ENCODE measurements at places on chromosomes 7 and 10. TPM values are rescaled to one million over a fixed set of nuclear protein-coding genes. Genes with fewer than 3 reads are reported as not detected.

CHCHD1 gene
- 35.0 TPM for total RNA-seq

NOS3 gene
- 0.32 TPM for total RNA-seq

KLF14 gene
- total RNA-seq, result not detected

IKZF5 gene
- total RNA-seq, result 16.1 TPM

ADRA2A gene
- not detected for total RNA-seq

TMEM178B gene
- total RNA-seq, result 0.03 TPM

TNS3 gene
- total RNA-seq, result 2.7 TPM

GFRA1 gene
- total RNA-seq, result 0.05 TPM

POLL gene
- total RNA-seq, result 25.4 TPM

PLXNA4 gene
- 0.03 TPM for total RNA-seq

DNA sequence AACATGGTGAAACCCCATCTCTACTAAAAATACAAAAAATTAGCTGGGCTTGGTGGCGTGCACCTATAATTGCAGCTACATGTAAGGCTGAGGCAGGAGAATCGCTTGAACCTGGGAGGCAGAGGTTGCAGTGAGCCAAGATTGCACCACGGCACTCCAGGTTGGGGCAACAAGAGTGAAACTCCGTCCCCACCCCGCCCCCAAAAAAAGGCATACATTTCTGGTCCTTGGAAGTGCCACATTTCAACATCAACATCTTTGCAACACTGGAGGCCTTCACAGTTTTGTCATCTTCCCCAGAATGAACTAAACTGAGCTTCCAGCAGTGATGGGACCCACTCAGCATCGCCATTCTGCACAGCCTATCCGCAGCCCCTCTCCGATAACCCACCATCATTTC lies 36.6 kb downstream of the FAM53B start:
- no peak for DNase-seq

GRCh38 chr10:97737770-97738265 lies 890 bp downstream of the ZFYVE27 start:
- no peak for DNase-seq

- DNase-seq, result no peak
Measured at GRCh38 chr10:126073606-126074005, 177.2 kb downstream of the FANK1 start.

DNA sequence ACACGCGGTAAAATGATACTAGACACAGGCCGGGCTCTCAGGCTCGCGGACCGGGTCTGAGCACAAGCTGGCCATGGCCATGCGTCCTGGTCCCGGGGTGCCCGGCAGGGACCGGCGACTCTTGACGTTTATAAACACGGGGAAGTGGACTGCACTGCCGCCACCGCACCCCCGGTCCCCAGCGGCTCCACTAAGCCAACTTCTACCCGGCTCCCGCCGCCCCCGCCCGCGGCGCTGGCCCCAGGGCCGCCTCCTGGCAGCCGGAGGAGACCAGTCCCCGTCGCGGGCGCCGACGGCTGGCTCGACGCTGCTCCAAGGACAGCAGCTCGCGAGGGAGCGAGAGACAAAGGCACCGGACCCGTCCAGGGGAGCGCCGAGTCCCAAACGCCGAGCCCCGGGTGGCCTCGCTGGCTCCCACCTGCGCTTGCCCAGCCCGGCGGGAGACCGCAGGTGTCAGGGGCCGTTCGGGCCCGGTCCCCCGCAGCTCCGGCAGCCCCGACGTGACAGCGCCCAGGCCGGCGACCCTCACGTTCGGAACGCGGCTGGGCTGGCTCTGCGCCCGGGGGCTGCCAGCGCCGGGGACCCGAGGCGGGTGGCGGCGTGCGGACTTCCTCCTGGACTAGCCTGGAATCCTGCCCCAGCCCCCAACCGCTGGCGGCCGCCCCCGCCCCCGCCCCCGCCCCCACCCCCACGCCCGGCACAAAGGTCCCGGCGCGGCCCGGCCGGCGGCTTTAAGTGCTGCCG lies 517 bp downstream of the ITGB1 start:
- DNase-seq, result no peak

DNA sequence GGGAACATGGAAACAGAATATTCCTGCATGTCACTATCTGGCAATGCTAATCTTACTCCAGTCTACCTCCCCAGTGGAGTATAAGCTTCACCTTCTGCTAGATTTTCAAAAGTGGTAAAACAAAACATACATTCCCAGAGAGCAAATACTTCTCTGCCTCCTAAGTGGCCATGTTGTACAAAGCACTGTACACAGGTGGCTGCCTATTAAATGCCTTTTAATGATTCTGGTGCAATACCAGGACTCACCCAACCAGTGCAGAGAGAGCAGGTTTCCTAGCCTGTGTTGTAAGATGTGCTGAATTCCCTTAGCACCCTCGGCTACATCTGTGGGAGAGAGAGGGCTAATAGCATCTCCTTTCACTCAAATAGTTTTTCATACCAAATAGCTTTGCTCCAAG lies 684.3 kb upstream of the NRP1 start:
- DNase-seq, result no peak

- no peak for DNase-seq
Measured at GRCh38 chr10:12512332-12513002, 163.1 kb downstream of the CAMK1D start.

GRCh38 chr10:7475046-7475911 lies 64.4 kb upstream of the SFMBT2 start:
- DNase-seq, result no peak

DNA sequence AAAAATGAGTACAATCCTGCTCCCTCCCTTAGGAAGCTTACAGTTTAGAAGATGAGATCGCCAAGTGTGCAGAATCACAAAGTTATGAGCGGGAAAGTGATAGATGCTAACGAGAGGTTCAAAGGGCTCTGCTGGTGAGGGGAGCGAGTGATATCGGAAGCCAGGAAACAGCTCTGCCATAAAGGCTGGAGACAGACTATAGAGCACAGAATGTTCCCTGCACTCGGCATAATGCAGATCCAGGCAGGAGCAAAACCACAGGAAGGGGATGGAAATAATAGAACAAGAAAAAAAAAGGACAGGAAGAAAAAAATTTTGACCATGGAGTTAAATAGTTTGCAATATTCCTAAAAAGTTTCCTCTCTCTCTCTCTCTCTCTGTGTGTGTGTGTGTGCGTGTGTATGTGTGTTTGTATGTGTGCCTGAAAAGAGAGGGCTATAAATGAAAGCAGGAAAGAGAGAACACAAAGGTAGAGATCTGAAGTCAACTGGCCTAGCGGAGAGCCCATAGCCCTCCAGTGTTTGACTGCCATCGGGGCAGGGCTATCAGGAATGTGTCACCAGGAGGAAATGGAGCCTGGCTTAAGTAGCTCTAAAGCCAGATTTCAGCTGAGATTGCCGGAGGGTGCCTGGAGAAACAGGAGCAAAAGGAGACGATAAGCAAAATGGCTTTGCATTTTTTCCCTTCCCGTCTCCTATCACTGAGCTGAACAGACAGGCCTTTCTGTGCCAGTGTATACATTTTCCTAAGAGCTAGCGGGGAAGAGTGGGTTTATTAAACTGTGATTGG lies 175.8 kb upstream of the LYZL1 start:
- no peak for DNase-seq

- no peak for DNase-seq
Measured at GRCh38 chr7:39727231-39728012, 104.0 kb downstream of the RALA start.

- DNase-seq, result no peak
Measured at GRCh38 chr10:44879531-44879899, 31.6 kb upstream of the TMEM72 start.

- DNase-seq, result no peak
Measured at GRCh38 chr10:128964100-128964403, 503.0 kb upstream of the MGMT start.

- DNase-seq, result no peak
Measured at GRCh38 chr7:140475747-140476333, 3.5 kb downstream of the MKRN1 start.

DNA sequence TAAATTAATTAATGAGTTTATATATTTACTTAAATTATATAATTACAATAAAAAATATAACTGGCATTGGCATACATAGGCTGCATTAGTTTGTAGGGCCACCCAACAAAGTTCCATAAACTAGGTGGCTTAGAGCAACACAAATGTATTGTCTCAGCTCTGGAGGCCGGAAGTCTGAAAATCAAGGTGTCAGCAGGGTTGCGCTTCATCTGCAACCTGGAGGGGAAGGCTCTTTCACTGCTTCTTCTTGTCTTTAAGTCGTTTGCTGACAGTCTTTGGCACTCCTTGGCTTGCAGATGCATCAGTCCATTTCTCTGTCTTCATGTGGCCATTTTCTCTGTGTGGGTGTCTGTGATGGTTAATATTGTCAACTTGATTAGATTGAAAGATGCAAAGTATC lies 6.1 kb upstream of the BLVRA start:
- no peak for DNase-seq

- DNase-seq, result no peak
Measured at GRCh38 chr10:93437946-93438612, 44.1 kb downstream of the MYOF start.

- DNase-seq, result no peak
Measured at GRCh38 chr7:23469150-23469960, 936 bp downstream of the IGF2BP3 start.

- no peak for DNase-seq
Measured at GRCh38 chr10:115706488-115707076, 566.4 kb downstream of the GFRA1 start.

DNA sequence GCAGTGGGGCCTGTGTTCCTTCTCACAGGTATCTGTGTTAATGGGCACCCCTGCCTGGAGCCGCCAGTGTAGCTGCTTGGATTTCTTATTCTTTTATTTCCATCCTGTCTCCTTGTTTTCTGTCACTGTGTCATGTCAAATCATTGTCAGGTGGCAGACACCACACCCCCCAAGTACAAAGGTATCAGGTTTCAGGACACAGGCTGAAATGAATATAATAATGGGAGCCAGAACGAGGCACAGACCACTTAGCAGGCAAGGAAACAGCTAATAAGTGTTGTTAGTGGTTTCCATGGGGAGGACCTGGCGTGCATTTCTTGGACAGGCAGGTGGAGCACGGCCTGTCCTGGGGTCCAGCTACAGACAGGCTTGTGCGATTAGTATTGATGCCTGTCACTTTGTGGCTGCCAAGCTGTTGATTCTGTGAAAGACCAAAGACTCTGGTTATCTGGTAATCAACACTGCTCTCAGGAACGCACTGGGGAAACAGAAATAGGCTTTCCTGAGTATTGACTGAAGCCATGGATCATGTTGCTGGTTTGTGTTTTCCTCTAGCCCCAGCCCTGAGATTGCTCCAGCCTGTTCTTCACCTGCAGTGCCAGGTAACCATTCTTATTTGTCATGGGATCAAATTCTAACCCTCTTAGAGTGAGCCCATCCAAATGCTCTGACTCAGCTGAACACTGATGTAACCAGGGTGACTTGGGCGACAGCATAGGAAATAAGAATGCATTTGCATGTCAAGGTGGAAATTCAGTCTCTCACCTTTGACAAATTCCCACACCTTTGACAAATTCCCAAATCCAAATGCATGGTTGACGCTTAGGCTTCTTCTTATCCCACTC lies 1002.0 kb downstream of the LRMDA start:
- no peak for DNase-seq

GRCh38 chr10:132577350-132578003 lies 39.9 kb downstream of the INPP5A start:
- no peak for DNase-seq

DNA sequence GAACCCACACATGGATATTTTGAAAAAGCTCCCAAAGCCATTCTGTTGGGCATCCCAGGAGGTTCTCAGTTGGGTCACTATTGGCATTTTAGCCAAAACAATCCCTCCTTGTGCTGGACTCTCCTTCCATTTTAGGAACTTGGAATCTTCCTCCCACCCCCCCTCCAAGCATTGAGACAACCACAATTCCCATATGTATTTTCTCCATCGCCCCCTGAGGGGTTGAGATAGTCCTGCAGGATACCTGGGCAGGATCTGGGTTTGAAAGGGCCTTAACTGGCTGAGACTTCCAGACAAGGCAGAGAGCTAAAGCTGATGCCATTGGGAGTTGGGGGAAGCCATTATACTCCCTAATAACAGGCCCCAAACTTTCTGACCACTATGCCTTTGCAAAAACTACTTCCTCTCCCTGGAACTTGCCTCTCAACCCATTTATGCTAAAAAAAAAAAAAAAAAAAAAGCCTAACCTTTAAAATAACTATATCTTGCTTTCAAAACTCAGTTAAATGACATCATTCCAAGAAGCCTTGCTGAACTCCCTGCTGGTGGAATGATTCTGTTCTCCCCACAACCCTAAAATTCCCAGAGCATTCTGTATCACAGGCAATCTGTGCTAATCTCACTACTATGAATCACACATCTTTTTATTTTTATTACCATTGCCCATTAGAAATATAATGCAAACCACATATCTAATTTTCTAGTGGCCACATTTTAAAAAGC lies 77.5 kb upstream of the PDE1C start:
- no peak for DNase-seq

GRCh38 chr7:92052684-92053083 lies 81.6 kb downstream of the CYP51A1 start:
- DNase-seq, result no peak

GRCh38 chr10:35412003-35412723 lies 75.9 kb downstream of the CCNY start:
- no peak for DNase-seq

DNA sequence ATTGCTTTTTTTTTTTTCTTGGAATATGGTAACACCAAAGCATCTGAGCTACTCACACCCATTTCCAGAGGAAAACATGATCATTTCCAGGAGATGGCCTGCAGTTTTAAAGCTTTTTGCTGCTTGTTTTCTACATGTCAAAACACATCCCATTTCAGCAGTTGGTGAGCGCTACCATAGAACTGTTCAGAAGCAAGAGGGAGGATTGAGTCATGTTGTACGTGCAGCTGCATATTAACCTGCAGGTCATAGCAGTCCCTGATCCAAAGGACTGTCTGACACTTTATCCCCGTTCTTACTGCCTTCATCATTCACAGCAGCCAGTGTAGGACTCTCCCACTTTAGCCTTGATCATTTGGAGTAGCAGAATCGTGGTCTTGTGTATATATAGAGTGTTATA lies 124.6 kb downstream of the AUTS2 start:
- no peak for DNase-seq

DNA sequence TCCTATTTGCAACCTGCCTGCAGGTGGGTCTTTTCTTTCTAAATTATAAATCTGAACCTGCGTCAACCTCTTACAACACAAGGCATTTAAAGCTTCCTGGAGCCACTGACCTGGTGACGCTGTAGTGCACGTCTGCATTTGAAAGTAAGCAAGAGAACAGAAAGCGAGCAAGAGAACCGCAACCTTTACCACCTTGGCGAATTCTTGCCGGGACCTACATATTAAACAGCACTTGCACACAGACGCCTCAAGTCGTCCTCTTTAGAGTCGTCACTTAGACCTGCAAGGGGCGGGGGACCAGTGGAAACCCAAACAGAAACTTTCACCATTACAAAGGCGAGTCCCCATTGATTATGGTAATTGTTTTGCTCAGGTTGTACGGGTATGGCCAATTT lies 9.5 kb downstream of the GLI3 start:
- no peak for DNase-seq

DNA sequence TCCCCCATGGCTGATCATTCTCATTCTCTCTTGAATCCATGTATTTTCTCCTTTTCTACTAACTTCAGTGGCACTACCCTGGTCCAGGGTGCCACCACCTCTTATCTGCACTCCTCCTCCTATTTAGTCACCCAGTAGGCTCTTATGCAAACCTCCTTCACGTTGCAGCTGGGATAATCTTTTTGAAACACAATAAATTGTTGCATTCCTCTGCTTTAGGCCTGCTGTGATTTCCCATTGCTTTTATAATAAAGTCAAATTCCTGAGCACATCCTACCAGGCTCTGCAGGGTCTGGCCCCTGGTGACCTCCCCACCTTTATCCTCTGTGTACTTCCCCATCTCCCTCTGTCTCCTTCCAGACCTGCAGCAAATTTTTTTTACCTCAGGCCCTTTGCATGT lies 112.7 kb upstream of the KIAA1217 start:
- no peak for DNase-seq

Measured in GM12878 (cell line).